Hepatic stellate cell (primary cell): ENCODE measurements at places on chromosomes 4 and X.
A peak's percentile ranks its signal among the peaks of the same experiment; 100 is the strongest.

- DNase-seq, result no peak
Measured at GRCh38 chr4:61301271-61301670, 101.1 kb downstream of the ADGRL3 start.

DNA sequence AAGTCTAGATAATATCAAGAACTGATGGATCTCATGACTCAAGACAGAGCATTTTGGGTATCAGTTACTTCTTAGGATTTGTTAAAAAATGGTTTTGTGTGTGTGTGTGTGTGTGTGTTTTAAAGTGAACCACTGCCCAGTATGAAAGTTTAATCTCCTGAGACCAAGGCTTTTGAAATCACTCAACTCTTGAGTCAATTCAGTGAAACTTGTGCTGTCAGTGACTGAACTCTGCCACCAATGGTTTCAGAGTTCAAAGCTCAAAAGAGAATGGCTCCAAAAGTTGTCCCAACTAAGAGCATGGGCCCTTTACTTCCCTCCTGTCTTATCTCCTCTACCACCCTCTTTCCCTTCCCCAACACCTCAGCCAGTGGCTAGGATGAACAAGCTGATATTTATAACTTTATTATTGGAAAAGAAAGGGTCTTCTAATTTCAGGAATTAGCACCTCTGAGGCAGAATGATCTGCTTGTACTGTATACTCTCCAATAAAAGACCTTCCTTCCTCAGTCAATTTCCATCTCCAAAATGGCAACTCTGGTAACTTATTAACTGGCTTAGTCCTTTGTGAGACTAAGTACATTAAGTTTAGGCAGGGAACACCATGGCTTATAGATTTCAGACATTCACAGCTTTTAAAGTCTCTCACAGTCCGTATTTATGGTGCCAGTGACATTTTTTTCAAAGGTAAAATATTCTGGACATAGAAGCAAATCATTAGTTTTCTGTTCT is 152.2 kb downstream of the REPS2 start:
- DNase-seq, result no peak

DNA sequence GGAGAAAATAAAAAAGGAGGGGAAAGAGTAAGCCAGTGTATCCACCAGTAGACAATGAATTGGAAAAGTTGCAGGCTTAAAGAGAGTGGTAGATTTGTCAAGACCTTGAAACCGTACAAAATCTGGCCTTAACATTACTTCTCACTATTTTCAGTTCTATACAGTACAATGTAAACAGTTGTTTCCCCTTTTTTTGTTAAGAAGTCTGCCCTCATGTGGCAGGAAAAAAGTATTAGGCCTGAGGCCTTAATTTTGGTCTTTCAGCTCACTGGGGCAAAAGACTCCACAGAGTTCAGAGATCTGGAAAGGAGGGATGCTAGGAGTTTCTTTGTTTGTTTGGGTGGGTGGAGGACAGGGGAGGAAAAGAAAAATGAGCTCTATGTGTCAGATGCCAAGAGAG is 92.8 kb upstream of the CCDC160 start:
- DNase-seq, result peak; percentile 4

DNA sequence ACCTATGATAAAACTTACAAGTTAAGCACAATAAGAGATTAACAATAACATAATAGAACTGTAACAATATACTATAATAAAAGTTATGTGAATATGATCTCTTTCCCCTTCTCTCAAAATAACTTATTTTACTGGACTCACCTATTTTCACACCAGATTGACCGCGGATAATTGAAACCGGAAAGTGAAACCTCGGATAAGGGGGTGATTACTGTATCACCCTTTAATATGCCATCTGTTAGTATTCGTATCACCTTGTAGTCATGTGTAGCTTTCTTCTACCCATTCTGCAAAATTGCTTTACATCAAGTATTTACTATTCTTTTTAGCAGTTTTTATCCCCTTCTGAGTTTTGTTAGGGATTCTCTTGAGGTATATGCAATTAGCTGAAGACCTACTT is 1.8 kb downstream of the SPCS3 start:
- DNase-seq, result no peak

- DNase-seq, result no peak
Measured at GRCh38 chr4:145939856-145940255, 1.2 kb upstream of the ZNF827 start.

DNA sequence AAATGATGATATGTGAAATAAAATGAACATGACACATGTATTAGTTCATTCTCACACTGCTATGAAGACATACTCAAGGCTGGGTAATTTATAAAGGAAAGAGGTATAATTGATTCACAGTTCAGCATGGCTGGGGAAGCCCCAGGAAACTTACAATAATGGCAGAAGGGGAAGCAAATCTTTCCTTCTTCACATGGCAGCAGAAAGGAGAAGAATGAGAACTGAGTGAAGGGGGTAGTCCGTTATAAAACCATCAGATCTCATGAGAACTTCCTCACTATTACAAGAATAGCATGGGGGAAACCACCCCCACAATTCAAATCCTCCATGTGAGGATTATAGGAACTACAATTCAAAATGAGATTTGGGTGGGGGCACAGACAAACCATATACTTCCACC is 243.9 kb upstream of the GYPA start:
- DNase-seq, result no peak

DNA sequence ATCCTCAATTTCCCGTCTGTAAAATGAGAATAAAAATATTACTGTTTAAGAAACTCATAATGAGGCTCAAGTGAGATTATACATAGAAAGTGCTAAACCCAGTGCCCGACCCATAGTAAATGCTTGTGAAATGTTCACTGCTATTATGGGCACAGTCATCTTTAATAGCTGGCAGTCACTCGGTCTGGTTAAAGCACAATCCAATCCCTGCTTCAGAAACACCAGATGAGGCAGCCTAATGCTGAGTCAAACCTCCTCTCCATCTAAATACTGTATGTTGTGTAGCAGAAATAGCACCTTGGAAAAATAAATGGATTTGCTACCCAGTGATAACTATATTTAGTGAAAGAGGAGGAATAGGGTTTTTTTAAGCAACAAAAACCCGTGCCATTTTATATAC is 14.5 kb downstream of the EVC2 start:
- DNase-seq, result no peak

DNA sequence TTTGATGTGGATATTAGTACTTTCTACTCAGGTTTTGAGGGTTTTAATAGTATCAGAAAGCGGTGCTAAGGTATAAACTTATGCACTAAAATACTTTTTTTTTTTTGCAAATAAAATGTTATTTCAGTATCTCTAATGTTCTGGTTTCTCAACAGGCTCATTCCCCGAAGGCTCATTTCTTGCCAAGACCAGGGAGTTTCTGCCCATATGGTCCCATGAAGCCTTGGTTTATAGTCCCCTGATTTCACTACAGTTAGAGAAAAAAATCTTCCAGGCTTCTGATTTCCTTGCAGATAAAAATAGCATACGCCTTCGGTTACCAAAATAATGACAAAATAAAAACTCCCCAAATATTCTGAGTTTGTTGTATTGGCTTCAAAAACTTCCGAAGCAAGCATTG is 814.2 kb upstream of the PABPC4L start:
- DNase-seq, result no peak

DNA sequence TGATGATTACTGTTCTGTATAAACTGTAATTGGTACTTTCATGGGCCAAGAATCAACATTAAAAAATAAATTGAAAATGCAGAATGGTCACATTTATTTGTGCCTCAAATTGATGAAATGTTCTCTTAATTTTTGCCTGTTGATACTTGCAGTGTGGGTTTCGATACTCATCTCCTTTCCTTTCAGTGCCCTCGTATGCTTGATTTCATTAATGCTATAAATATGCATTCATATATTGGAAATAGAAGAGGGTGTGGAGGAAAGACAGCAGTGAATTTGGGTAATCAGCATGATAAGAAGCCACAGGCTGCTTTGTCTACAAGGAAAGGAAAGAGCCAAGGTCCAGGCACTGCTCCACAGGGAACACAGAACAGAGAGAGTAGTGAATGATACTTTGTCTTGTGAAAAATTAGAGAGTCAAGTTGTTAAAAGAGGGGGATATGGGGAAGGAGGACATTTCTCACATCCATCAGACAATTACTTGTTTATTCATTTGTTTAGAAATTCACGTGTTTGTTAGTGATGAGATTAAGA is 1.0 kb upstream of the DDX60 start:
- no peak for DNase-seq

DNA sequence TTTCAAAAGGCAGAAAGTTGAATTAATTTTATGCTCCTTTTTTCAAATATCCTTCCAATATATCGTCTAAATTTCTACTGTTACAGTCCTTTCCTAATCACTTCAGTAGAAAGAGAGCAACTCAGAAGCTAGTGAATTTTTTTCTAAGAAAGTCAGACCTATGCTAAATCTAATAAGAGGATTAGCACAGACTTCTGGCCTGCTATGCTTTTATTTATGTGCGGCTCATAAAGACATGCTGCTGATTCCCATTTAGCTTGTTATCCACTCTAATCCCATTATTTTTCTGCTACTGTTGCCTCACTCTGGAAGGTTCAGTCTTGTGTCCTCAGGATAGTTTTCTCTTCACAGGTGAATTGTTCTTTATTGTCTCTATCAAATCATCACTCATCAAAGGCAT is 473.5 kb upstream of the FAM241A start:
- no peak for DNase-seq

GRCh38 chr4:168693750-168694490 is 197.1 kb downstream of the PALLD start:
- DNase-seq, result no peak

- peak; percentile 24 for DNase-seq
Measured at GRCh38 chrX:118839334-118839958, 15.8 kb downstream of the ZCCHC12 start.

GRCh38 chr4:145860897-145861296 is 77.7 kb downstream of the ZNF827 start:
- no peak for DNase-seq

- DNase-seq, result no peak
Measured at GRCh38 chr4:70914000-70914399, 11.8 kb downstream of the MOB1B start.

DNA sequence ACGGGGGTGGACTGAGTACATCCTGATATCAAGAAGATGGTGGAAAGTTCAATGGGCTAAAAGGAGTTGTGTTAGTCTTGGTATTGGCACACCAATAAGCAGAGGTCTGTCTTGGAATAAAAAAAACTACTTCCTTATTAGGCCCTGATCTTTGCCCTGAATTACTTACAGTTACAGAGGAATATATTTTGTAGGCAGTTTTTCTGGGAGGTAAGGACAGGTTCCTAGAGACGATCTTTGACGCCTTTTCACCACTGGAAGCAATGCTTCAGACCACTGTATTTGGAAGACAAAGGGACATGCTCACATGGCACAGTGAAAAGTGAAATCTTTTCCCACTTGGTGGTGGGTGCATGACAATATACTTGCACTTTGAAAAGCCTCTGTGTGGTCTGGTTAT is 618 bp upstream of the XK start:
- no peak for DNase-seq

- no peak for DNase-seq
Measured at GRCh38 chrX:41599507-41599906, 89.3 kb upstream of the GPR34 start.

DNA sequence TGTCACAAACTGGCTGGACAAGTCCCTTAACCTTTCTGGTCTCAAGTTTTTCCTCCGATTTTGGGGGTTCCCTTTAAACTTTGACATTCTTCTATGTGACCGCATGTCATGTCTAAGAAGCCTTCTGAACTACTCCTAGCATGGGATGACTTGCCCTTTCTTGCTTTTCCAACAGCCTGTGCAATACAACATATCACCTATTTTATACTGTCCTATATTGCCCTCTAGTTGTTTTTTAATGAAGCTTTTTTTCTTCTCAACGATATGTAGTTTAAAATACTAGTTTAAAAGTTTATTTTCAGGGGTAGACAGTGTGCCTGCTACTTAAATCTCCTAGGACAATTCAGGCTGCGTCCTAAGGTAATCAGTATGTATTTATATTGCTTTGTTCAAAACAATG is 1.0 kb upstream of the IGBP1 start:
- DNase-seq, result no peak

DNA sequence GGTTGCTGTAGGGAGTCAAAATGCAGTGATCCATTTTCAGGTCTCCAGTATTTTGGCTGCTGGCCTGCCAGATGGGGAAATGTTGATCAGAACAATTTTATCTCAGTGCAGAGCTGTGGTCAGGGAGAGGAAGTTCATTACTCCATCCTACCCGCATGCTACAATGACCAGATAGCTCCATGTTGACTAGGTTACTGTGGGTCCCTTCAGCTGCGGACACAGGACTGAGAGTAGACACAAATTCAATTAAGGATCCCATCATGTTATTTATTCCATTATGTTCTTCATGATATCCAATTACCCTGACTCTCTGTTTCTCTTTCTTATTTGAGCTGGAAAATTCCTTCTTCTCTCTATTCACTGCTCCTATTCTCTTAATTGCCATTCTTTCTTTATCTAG is 16.3 kb downstream of the SYNPO2 start:
- DNase-seq, result peak; percentile 8

- no peak for DNase-seq
Measured at GRCh38 chr4:110449947-110450346, 26.0 kb upstream of the ENPEP start.

DNA sequence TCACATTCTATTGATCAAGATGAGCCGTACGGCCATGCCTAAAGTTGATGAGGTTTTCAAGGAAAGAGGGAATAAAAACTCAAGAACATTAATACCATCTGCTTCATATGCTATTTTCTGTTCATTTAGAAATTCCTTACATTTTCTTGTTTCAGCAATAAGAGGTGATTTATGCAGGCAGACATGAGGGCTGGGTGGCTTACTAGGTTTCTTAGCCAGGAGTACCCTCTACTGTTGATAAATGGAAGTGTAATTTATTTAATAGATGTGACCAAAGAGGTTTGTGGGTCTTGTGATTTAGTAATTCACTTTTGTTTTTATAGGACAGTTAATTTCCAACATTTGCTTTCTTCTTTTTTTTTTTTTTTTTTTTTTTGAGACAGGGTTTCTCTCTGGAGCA is 6.4 kb upstream of the SMIM9 start:
- peak; percentile 39 for DNase-seq

DNA sequence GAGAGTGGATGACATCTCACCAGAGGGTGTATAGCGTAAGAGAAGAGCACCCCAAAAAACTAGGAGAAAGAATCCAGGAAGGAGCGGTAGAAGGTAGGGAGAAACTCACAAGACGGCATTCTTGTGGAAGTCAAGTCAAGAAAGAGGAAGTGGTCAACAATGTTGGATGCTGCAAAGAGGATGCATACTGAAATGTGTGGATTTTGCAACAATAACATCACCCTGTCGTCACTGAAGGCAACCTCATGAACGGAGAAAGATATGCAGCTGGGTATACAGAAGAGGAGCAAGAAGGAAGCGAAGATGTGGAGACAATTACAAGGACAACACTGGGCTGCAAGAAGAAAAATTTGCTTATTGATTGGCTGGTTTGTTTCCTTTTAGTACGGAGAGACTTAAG is 11.4 kb upstream of the TAPT1 start:
- DNase-seq, result no peak

- DNase-seq, result no peak
Measured at GRCh38 chr4:188372058-188372457, 232.8 kb downstream of the TRIML1 start.
